Stimulated activated CD8-positive, alpha-beta memory T cell treated with anti-CD3 and anti-CD28 coated beads, Interleukin-2, amount 100 ng/mL, for 48 hours (primary cell): ENCODE measurements at places on chromosomes 12 and 14.

DNA sequence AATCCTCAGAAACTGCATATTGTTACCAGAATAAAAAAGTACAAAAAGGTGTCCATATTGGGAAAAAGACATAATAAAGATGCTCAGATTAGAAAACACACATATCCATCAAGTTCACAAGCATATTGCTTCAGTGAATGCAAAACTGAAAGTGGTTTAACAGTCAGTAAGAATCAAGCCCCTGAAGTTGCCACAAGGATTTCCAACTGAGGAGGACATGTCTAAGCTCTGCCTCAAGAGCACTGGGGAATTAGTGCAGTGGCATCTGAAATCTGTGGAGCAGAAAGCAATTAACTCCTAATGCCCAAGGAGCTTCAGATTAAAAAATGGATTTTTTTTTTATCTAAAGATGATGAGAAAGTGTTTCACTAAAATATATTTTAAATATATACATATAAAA is 113.2 kb downstream of the DENND5B start:
- no peak for DNase-seq

- DNase-seq, result no peak
Measured at GRCh38 chr12:105270671-105271255, 34.8 kb upstream of the APPL2 start.

GRCh38 chr12:21340403-21340802 is 5.7 kb upstream of the SLCO1A2 start:
- no peak for DNase-seq

- DNase-seq, result no peak
Measured at GRCh38 chr14:98408024-98408555, 863.9 kb downstream of the BCL11B start.

GRCh38 chr12:108367436-108367835 is 28.3 kb upstream of the CMKLR1 start:
- no peak for DNase-seq

DNA sequence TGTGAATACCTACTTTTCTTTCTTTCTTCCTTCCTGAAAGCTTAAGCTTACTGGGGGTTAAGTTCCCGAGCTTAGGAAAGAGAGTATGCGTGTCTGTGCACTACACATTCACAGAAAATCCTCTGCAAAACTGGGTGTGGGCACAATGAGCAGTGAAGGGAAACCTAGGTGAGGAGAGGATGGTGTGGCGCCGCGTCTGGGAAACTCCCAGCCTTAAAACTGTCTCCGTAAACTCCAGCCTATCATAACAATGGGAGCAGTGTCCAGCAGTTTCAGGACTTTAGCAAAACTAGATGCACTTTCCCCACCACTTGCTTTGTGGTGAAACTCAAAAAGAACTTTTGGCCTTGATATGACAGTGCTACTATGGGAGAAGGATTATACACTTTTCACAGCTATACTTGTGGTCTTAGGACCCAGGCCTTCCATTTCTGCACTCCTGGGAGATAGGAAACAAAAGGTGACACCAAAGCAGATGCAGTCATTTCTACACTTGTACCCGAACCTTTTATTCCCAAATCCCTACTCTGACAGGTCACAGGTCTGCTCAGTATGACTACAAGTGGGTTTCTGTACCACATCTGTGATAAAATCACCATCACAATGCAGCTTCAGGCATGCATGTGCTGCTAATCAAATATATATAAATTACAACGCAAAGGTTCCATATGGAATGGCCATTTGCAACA is 10.4 kb downstream of the AKAP5 start:
- no peak for DNase-seq

DNA sequence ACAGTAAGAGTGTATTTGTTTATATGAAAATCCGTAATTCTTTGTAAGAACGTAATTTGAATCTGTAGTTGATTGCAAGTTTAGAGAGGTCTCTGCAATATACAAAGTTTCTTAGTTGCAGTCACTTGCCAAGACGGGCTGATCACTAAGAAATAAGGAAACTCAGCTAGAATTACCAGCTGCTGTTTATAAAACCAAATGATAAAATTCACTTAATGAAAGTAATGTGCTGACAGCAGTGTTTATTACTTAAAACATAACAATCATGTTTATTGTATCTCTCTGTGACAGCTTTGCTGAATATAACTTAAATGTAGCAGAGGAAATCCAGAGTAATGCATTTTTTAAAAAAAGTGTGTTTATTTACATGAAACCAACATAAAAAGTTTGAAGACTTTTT is 31.2 kb downstream of the SRGAP1 start:
- DNase-seq, result no peak

DNA sequence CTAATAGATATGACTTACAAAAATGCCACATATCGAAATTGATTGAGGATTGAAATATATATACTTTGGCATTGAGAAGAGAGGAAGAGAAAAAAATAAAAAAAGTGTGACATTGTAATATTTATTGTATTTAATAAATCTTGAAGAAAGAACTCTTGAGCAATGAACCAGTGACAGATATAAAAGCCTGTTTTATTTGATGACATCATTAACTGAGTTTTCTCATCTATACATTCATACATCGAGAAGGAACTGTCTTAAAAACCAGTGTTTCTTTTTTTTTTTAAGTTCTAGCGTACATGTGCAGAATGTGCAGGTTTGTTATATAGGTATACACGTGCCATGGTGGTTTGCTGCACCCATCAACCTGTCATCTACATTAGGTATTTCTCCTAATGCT is 368.2 kb downstream of the SNAPC1 start:
- no peak for DNase-seq

DNA sequence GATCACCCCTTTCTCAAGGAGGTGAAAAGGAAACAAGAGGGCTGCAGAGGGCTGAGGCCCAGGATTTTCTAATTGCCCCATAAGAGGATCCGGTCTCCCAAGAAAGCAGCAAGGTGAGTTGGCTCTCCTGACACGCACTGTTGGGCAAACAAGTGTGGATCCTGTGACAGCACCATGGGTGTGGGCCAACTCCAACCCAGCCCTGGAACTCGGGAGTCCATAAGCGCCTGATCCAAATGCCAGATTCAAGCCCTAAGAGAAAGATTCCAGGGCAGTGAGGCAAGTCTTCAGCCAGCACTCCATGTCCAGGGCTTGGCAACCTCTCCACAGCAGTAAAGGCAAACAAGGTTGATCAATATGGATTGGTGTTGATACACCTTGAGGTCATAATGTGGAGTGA is 33.1 kb downstream of the KCNA5 start:
- DNase-seq, result no peak

DNA sequence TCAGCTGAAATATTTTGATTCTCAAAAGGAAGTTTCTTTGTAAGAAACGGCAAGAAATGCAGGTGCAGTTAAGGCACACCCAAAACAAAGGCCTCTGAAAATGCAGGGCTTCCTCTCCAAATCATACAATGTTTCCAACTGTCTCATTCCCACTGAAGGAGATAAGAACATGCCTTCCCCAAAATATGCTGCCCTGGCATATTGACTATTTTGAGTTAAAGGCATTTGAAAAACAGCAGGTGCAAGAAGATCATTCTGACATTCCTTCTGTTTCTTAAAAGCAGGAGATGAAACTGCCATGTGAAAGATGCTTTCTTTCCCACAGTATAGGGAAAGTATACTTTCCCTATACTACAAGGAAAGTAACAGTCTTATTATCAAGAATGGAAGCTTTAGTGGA is 33.4 kb upstream of the VASH1 start:
- DNase-seq, result no peak

- no peak for DNase-seq
Measured at GRCh38 chr14:50932592-50933495, 11.4 kb downstream of the PYGL start.

GRCh38 chr12:71878208-71878607 is 38.6 kb downstream of the TBC1D15 start:
- DNase-seq, result no peak

DNA sequence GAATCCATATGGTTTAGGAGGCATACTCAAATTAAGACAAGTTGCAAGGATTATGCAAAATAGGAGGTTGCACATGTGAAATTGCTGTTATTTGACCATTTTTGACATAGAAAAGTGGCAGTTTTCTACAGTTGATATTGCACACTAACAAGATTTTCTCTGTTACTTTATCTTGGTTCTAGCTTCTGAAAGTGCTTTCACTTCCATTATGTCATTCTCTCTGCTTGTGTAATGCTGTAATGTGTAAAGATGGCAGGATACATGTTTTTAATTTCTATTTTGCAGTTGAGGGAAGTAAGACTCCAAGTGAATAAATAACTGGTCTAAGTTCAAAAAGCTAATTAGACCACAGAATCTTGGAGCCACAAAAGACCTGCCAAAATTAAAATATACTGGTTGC is 60.6 kb downstream of the MYRFL start:
- DNase-seq, result no peak

GRCh38 chr12:109234012-109234411 is 75.1 kb downstream of the FOXN4 start:
- DNase-seq, result no peak

DNA sequence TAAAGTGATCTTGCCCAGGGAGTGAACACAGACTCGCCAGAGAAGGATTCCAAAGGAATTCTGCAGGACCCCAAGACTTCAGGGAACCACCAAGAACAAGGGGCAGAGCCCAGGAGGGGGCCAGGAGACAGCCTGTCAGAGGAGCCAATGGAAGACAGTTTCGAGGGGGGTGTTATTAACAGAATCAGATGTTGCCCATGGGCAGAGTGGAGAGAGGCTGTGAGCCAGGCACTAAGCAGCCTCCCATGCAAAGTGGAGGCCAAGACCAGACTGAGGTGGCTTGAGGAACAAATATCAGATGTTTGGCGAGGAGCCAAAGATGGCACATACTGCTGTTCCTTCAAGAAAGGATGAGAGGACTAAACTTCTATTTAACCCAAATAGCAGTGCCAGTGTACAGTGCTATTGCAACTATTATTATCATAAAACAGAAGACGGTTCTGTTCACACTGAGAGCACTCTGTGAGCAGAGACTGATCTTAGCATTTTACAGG is 12.6 kb downstream of the APPL2 start:
- no peak for DNase-seq

DNA sequence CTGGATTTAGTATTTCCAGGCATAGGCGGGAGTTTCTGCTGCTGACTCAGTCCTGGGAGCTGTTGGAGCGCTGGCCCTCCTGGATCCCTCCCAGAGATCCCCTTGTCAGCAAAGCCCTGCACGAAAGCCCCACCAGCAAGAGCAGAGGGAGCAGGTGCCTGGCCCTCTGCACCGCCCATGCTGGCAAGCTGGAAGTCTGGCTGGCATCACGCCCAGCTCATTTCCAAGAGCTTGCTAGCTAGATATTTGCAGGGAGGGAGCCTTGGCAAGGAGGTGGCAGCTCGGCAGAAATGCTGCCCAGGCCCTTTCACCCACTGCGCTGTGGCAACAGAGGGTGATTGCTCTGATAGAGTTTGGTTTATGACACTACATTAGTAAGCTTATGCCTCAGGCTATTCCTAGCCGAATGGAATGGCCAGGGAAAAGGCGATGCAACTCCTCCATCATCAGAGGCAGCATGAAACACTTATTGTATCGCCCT is 193.9 kb downstream of the EMP1 start:
- no peak for DNase-seq

GRCh38 chr12:52501490-52501889 is 8.4 kb upstream of the KRT6A start:
- DNase-seq, result no peak

- no peak for DNase-seq
Measured at GRCh38 chr14:23530375-23531055, 21.1 kb downstream of the ZFHX2 start.

- DNase-seq, result no peak
Measured at GRCh38 chr12:89863968-89864367, 155.3 kb upstream of the ATP2B1 start.

DNA sequence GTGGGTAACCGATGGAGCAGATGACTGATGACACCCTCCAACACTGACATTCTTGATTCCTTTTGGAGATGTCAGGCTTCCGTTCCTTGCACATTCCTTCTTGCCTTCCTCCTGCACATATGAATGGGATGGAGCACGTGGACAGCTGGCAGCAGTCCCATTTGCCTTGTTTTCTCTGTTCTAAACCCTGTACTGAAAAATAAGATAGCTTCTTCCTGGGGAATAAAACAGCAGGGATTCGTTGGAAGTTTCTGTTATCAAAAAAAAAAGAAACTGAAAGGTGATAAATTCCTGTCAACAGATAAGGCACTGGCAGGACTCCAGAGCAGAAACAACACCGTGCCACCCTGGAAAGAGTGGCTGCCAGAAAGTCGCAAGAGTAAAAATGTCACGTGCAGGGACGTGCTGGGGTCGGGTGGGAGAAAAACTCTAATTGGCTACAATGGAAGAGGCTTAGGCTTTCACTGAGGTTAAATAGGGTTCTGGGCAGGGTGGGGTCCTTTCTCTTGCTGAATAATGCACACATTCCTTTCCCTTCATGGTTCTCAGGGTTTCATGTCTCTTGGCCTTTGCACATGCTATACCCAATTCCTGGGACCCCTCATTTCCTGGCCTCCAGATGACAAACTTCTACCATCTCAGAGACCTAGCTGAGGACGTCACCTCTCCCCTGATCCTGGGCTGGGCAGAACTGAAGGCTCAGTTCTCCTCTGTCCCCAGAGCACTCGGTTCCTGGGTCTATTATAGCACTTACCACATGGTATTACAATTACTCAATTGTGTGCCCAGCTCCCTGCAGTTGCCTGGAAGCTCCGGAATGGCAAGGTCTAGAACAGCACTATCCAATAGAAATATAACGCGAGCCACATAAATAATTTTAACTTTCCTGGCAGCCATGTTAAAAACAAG is 7.0 kb upstream of the NUAK1 start:
- no peak for DNase-seq

DNA sequence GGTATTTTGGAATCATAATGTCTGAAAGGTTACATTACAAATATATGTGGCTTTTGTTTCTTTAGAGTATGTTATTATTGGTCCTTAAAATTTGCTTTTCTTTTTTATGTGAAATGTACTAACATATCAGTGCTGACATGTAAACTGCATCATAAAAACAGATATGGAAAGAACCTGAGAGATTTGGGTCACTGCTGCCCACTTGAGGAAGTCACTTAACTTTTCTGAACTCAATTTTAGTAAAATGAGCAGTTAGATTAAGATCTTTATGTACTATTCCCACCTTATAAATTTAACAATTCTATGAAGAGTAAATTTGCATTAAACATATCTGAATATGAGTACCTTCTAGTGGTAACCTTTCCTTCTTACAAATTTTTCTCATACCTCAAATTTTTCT is 7.5 kb downstream of the PTGR2 start:
- no peak for DNase-seq

GRCh38 chr14:23565626-23566025 is 2.0 kb downstream of the AP1G2 start:
- no peak for DNase-seq
